CD8-positive, alpha-beta memory T cell (primary cell): ENCODE measurements at places on chromosomes 4 and X. TPM values are rescaled to one million over a fixed set of nuclear protein-coding genes. Genes with fewer than 3 reads are reported as not detected.

- DNase-seq: peak; percentile 44
These were observed 173.9 kb upstream of the KLF3 start for GRCh38 chr4:38489924-38490639.

GRCh38 chr4:175054980-175055379, 136.8 kb downstream of the ADAM29 start:
- DNase-seq: no peak

DNA sequence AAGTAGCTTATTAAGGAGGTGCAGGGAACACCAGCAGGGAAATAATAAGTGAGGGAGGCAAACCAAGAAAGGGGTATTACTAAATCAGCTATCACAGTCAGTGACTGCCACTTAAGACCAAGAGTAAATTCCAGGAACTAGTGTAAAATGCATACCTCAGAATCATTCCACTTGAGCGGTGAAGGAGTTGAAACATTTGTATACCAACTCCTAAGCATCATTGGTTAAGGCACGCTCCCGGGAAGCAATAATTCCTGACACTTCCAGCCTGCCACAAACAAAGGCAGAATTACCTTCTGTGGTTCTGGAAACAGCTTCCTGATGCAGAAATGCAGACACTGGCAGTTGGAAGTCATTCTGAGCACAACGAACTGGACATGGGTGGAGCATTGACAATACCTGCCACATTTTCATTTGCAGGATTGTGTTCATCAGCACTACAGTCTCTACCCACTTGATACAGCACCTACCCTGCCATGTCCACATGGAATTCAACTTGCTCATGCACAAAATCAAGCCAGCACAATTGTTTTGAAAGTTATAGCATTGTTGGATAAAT, 82.1 kb downstream of the PPP1R2C start:
- DNase-seq: no peak

DNA sequence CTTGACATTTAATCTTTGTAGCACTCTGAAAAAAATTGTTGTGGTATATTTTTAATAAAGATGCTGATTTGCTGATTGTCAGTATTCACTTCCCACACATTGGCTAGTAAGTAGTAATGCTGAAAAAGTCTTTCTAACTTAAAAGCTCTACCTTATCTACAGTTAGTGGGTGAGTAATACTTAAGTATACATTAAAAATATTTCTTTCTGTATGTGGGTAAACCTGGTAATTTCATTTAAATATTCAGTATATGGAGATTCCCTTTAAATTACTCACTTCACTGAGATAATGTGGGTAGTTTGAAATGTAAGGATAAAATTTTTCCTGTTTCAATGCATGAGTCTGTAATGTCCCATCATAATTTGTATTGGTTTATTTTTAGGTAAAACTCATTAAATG, 5.6 kb downstream of the TMEM33 start:
- no peak for DNase-seq

DNA sequence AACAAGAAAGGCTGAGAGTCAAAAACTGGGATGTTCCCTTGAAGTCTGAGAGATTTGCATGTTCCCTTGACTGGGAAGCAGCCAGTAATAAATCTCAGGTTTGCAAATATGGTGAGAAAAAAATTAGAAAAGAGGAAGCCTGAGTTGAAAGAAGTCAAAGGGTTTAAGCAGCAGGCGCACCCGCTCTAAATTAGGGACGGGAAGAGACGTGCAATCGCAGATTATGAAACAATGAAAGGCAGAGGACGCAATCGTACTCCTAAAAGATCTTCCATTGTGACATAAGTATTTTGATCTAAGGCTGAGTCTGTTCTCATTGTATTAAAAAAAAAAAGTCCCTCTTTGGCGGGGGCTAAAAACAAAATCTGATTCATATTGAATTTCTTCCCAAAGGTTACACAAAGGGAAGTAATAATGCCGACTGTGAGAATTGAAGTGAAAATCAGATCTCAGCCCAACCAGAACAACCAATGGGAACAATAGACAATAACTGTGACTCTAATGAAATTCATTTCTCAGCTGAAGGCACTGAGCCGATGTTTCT, 28.2 kb downstream of the SAT1 start:
- DNase-seq: no peak

DNA sequence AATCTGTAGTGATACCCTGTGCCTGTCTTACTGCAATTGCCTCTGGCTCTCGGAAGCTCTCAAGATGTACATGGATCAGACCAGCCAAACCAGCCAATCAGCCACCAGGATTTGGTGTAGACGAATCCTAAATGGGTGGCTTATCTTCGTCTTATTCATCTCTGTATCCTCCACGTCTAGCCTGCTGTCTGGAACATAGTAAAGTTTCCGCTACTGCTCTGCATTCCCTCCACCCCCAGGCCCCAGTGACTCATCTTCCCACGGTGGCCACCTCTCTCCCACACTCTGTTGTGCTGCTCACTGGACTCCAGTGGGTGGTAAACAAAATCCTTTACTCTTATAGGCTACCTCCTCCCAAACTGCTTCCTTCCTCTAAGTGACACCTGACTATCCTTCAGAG, 37.8 kb downstream of the SEPTIN6 start:
- DNase-seq: peak; percentile 16

- no peak for DNase-seq
These were observed 57.1 kb downstream of the USP9X start for GRCh38 chrX:41142130-41142910.

- no peak for DNase-seq
These were observed 260.5 kb downstream of the MAPK10 start for GRCh38 chr4:86099348-86099747.

- no peak for DNase-seq
These were observed 62.9 kb downstream of the MID1IP1 start for GRCh38 chrX:38864165-38864564.

DNA sequence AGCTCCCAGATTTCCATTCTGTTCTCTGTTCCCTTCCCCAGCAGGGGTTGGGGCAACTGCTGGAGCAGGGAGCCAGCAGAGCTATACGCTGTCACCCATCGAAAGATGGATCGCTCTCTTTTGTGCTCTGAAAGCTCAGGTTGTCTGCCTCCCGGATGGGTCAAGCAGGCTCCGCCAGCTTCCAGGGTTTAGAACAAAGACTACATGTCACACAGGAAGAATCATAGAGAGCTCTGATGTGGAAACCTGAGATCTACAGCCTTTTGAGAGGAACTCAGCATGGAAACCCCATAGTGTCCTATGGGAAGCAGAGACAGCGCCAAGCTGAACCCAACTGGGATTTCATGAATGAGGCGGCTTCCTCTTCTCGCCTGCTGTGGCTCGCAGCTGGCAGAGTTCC, 205.4 kb downstream of the HS3ST1 start:
- no peak for DNase-seq

GRCh38 chrX:108245462-108245861, 153.9 kb downstream of the ATG4A start:
- no peak for DNase-seq

DNA sequence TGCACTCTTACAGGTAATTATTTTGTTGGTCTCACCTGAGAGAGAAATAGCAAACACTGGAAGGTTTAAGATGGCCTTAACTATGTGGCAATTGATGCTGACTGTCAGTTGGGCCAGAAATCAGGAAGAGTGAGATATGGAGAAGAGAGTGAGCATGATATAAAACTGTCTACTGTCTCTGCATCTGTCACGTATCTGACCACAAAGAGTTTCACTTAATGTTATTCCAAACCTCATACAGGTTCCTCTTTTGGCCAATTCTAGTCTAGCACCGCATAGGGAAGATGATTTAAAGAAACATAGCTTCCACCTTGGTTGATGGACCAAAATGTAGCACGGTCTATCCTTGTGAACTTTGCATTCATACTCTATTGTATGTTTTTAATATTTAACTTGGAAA, 381.0 kb upstream of the BOD1L1 start:
- DNase-seq: no peak

ARX gene
- not detected for polyA plus RNA-seq

MPP1 gene
- 14.7 TPM for polyA plus RNA-seq

PPP1R2C gene
- polyA plus RNA-seq: 4.4 TPM

OCIAD1 gene
- 151 TPM for polyA plus RNA-seq

CFAP99 gene
- not detected for polyA plus RNA-seq

UGT2B11 gene
- polyA plus RNA-seq: not detected

CCKAR gene
- polyA plus RNA-seq: not detected

PAGE2 gene
- not detected for polyA plus RNA-seq

UCP1 gene
- polyA plus RNA-seq: not detected

ALPK1 gene
- 1.1 TPM for polyA plus RNA-seq

TLR7 gene
- polyA plus RNA-seq: not detected

RTL3 gene
- polyA plus RNA-seq: not detected

MFAP3L gene
- 0.10 TPM for polyA plus RNA-seq
